ENCODE measurements at places on chromosomes 16 and 17.

DNA sequence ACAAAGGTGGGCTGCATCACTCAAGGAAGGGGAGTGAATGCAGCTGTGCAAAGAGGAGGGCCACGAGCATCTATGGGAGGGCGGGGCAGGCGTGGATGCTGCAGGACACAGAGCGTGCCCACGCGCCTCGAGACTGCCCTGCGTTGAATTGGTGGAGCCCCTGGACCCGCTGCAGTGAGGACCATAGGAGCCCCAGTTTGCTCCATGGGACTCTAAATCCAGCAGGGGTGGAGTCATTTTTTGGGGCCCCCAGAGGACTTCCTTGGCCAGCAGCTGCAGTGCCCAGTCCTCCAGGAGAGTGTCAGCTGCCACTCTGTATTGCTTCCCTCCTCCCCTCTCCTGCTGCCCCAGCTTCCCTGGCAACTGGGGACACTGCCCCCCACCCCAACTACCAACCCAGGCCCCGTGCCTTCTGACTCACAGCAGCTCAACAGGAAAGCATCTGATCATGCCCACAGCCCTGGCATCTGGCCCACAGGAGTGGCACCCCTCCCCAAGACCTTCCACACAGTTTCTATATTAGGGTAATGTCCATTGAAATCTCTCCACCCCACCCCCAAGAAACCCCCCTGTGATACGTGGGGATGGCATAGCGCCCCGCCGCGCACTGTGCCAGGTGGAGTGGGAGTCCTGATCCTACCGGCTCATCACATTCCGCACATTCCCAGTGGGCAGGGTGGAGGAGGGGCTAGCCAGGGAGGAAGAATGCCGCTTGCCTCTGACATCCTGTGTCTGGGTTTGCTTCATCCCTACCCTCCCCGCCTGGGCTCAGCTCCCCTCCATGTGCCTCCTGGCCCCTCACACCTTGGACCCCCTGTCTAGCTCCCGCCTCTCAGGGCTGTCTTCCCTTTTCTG, 27.8 kb upstream of the ITGA3 start:
- DNase-seq: peak; percentile 63

- no peak for DNase-seq
Observed at GRCh38 chr16:22843856-22844255, 29.9 kb downstream of the HS3ST2 start.

DNA sequence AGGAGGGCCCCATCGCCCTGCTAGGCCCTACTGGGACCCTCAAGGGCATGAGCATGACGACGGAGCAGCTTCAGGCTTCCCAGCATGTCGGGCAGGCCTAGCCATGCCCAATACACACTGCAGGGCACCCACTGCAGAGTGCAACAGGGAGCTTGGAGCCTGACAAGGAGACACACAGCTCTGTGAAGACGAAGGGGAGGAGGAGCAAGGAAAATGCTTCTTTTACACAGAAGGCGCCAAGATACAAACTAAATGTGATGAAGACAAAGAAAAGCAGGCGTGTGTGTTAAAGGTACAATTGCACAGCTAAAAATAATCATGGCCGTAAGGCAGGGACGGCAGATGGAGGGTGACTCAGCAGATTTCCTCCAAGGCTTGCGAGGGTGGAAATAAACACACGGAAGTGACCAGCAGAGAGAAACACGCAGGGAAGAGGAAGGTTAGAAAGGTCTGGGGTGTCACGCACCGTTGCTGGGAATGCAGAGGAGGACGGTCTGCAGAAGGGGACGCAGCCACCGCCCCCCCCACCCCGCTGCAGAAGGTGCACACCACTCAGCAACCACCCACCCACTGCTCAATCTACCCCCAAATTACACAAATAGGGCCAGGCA, 108.5 kb downstream of the ZNF778 start:
- DNase-seq: peak; percentile 88

GRCh38 chr17:68094481-68095078, 59.0 kb downstream of the KPNA2 start:
- no peak for DNase-seq

GRCh38 chr16:13376174-13376573, 474.8 kb downstream of the SHISA9 start:
- DNase-seq: no peak

DNA sequence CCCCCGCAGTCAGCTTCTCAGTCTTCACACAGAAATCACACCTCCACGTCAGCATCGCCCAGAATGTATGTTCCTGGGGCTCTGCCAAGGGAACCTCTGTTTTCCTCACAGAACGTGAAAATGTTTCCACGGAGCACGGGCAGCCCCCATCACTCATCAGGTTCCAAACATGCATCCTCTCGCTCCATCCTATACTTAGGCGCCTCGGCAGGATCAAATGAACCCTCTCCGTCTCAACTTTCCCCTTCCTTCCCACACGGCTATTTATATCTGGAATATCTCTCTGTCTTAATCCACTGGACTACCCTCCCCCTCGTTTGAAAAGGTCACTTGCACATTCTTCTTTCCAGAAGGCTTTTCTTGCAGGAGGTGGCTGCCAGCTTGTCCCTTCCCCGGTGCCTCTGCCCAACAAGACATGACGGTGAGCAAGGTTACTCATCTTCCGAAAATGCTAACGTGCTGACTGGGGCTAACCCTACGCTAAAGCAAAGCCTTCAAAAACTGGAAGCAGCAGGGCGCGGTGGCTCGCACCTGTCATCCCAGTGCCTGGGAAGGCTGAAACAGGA, 21.6 kb downstream of the NXN start:
- no peak for DNase-seq

DNA sequence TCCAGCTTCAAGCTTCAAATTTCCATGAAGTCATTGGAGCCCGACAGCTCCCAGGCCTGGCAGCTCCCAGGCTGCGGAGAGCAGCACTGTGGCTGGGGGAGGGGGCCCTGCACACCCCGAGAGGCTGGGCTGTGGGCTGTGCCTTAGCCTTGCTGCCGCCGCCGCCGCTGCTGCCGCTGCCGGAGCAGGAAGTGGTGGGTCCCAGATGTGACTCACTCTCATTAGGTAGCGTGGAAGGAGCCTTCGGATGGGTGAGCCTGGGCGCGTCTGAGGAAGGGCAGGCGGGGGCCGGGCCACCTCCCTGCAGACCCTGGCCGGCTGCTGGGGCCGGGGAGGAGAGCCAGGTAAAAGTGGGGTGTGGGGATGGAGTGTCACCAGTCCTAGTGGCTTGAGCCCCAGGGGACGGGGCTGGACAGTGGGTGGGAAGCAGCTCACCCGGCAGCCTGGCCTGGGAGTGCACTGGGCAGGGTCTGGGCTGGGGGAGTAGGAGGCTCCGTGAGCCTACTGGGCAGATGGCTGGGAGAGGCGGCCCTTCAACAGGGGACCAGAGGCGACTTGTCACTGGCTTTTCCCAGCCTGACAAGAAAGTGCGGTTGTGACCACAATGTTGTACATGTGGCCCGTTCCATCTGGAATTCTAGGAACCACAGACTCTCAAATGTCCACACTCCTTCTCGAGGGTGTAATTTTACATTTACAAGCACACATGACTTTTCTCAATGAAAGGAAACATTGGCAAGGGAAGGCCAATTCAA, at the start of gene ADCY7:
Gene ADCY7 (plus strand): TSS at position 215 of the 755 bp plus-strand sequence. CDS start 21,629 bp downstream, outside the sequence.
- peak; percentile 91 for DNase-seq

- no peak for DNase-seq
Observed at GRCh38 chr17:78992542-78993212, 13.0 kb upstream of the LGALS3BP start.

GRCh38 chr16:27181019-27181790, 22.1 kb upstream of the KDM8 start:
- DNase-seq: no peak

DNA sequence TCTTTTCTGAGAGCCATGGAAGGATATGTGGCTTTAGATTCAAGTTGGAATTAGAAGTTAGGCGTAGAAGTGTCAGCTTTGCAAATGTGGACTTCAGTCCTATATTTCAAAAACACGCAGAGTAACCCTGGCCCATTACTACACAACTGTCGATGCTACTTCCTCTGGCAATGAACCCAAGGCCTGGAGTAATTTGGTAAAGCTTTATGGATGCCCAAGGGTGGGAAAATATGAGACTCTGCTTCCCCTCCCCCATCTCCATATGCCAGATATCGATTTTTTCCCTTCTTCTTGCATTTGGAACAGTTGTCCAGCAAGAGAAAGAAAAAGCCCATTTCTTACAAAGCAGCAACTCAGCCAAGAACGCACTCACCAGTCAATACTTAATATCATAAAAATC, 2.9 kb upstream of the MAP1LC3B start:
- DNase-seq: no peak

- peak; percentile 48 for DNase-seq
Observed at GRCh38 chr16:80682421-80683070, 121.9 kb downstream of the CDYL2 start.

- DNase-seq: no peak
Observed at GRCh38 chr16:89618109-89618998, 4.9 kb downstream of the DPEP1 start.

- peak; percentile 40 for DNase-seq
Observed at GRCh38 chr16:3467921-3468320, 24.4 kb downstream of the NAA60 start.

- DNase-seq: no peak
Observed at GRCh38 chr17:63991611-63992010, 6.5 kb upstream of the PRR29 start.

DNA sequence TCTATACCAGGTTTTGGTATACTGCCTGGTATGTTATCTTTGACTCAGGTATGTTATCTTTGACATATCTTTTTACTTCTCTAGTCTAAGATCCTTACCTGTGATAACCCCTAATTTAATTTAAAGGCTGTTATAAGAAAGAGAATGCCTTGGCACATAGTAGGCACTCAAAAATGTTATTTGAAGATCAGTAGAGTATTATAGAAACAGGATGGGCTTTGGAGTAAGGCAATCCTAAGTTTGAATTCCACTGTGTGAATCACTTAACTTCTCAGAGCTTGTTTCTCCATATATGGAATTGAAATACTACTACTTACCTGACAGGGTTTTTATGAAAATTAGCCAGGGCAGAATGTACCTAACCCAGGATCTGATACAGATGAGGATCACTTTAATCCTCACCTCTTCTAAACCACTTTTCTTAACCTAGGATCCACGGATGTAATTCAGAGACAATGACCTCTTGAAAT, 1.2 kb downstream of the BRIP1 start:
- DNase-seq: peak; percentile 57

GRCh38 chr17:72110942-72111318, 9.9 kb upstream of the SOX9 start:
- DNase-seq: no peak

DNA sequence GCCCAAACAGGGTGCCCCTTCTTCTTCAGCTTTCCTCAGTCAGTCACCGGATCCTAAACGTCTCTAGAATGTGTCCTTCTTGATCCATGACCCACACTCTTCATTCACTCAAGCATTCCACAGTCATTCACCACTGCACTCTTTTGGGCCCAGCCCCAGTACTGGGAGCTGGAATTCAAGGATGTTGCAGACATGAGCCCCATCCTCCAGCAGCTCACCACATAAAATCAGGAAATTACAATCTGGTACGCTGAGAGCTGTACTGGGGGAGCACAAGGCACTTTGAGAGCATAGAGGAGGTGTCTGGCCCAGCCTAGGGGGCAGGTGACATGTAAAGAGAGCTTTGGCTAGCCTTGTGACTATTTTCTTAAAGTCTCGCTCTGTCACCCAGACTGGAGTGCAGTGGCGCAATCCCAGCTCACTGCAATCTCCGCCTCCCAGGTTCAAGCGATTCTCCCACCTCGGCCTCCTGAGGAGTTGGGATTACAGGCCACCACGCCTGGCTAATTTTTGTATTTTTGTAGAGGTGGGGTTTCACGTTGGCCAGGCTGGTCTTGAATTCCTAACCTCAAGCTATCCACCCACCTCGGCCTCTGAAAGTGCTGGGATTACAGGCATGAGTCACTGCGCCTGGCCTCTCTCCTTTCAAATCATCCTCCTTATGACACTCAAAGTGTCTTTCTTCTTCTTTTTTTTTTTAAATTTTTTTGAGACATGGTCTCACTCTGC, 18.7 kb downstream of the CES4A start:
- DNase-seq: no peak

DNA sequence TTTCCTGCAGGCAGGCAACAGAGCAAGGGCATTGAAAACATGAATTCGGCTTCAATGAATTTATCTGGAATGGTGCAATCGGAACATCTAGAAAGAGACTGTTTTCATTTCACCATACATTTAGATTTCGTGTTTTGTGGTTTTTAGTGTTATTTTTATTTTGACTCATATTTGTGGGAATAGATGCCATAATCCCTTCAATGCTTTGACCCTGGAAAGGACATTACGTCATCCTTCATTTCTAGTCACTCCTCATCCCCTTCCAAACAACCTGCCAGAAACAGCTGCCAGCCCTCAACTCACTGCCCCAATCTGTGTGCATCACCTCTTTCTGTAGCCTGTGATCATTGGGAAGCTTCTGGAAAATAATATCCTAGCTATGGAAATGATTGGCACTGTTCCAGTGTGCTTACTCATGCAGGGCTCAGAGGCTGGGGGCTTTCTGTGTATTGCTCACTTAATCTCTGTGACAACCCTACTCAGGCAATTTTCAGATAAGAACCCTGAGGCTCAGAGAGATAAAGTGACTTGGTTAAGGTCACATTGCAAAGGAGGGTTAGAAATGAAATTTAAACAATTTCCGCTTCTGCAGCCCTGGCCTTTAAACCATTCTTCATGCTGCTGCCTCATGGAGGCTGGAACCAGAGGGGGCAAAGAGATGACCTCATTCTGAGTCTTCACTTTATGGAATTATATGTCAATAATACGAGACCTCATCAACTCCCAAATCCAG, 9.5 kb upstream of the KSR1 start:
- DNase-seq: peak; percentile 100

- DNase-seq: no peak
Observed at GRCh38 chr17:30391534-30391933, 12.8 kb downstream of the CPD start.

DNA sequence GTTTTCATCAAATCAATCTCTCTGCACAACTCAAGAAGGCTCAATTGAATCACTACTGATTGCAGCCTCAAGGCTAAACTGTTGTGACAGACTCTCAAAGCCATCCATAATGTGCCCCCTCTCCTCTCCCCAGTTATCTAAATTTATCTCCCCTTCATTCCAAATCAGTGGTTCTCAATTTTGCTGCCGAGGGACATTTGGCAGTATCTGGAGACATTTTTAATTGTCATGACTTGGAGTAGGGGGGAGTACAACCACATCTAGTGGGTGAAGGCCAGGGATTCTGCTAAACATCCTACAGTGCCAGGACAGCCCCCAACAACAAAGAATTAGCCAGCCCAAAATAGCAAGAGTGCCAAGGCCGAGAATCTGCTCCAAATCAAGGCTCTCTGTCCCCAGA, 9.1 kb downstream of the USP31 start:
- DNase-seq: no peak

- DNase-seq: no peak
Observed at GRCh38 chr17:53971361-53971760, 148.6 kb downstream of the KIF2B start.

- no peak for DNase-seq
Observed at GRCh38 chr17:7260651-7261378, 1.5 kb downstream of the CLDN7 start.

GRCh38 chr17:8243827-8244226, 4.0 kb downstream of the CTC1 start:
- no peak for DNase-seq

GRCh38 chr16:592518-593306, 2.8 kb downstream of the RAB40C start:
- peak; percentile 17 for DNase-seq

All from fibroblast of lung (primary cell).